ENCODE measurements at places on chromosomes 4 and X.

- DNase-seq: no peak
Measured at GRCh38 chr4:23355258-23355657, 534.6 kb downstream of the PPARGC1A start.

DNA sequence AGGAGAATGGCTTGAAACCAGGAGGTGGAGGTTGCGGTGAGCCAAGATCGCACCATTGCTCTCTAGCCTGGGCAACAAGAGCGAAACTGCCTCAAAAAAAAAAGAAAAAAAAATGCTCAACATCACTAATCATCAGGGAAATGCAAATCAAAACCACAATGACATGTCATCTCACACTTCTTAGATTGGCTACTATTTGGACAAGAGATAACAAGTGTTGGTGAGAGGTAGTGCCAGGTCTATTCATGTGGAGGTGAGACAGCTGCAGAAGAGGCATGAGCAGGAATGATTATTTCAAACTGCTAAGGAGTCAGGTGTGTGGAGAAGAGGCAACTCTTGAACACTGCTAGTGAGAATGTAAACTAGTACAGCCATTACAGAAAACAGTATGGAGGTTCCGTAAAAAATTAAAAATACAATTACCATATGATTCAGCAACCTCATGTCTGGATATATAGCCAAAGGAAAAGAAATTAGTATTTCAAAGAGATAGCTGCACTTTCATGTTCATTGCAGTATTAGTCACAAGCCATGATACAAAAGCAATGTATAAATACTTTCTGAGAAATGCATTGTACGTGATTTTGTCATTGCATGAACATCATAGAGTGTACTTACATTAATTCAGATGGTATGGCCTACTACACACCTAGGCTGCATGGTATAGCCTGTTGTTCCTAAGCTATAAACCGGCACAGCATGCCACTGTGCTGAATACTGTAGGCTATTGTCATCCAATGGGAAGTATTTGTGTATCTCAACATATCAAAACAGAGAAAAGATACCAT is 75.3 kb downstream of the TMEM144 start:
- no peak for DNase-seq

DNA sequence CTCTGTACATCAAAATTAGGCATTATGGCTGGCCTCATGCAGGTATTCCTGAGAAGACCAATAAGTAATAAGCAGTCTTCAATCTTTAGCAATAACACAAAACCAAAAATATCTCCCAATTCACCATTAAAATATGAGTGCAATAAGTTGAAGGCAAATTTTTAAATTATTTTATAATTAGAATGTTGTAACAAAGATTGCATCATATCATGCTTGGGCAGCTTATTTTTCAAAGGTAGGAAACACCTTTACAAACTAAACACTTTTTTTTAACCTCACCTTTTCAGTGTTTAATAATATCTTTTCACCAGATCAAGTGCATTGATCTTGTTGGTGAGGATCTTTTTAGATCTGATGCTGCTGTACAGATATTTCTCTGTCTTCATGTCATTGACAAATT is 592.9 kb upstream of the PITX2 start:
- no peak for DNase-seq

DNA sequence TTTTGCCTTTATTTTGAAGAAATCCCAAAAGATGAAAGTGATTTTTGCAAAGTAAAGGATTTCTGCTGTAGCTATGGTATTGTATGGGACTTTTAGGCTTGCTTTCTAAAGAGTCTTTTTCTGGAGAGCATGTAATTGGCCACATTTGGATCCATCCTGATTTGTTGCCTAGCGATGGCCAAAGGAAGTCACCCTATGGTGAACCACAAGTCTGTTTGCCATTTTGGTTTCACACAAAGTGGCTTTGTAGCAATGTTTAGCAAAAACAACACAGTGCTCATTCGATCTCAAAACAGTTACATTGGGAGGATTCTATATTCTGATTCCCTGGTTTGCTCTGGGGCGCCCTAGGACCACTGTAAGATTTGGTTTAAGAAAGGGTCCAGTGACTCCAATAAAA is 44.1 kb upstream of the INTS6L start:
- DNase-seq: no peak

GRCh38 chr4:10877076-10877475 is 192.5 kb upstream of the CLNK start:
- DNase-seq: no peak

- peak; percentile 19 for DNase-seq
Measured at GRCh38 chrX:47991263-47992094, 12.3 kb downstream of the ZNF182 start.

DNA sequence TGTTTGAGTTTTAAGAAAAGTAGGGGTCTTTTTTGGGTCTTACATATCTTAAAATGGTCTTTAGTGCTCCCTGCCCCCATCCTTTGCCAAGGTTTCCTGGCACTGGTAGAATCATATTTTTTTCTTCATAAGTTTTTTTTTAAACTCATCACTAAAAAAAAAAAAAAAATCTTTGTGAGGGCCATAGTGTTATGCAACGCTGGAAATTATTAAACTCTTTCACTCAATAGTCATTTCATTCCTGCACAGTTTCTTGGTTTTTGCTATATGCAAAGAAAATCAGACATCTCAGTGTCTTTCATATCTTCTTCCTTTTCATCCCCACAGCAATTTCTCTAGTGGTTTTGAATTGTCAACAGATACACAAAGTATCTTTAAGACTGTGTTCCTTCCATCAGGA is 95.6 kb downstream of the TMA16 start:
- no peak for DNase-seq

- DNase-seq: no peak
Measured at GRCh38 chr4:26766141-26766540, 94.5 kb upstream of the STIM2 start.

GRCh38 chr4:145047151-145047550 is 50.8 kb downstream of the ANAPC10 start:
- no peak for DNase-seq

DNA sequence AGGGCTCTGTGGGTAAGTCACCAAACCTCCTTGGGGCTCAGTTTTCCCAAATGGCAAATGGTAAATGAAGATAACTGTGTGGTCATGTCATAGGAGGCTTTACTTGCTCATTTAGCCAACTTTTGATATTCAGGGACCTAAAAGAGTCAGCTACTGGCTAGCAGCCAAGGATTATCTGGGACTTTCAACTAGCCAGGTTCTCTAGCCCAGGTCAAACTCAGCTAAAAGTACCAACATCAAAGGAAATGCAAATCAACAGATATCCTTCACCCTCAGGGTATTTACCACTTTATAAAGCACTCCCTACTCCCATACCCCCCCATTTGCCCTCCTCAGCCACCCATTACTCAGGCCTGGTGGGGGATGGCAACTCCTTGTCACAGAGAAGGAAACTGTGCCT is 7.5 kb downstream of the AMER1 start:
- no peak for DNase-seq

- DNase-seq: no peak
Measured at GRCh38 chr4:95249426-95250021, 299.2 kb downstream of the UNC5C start.

DNA sequence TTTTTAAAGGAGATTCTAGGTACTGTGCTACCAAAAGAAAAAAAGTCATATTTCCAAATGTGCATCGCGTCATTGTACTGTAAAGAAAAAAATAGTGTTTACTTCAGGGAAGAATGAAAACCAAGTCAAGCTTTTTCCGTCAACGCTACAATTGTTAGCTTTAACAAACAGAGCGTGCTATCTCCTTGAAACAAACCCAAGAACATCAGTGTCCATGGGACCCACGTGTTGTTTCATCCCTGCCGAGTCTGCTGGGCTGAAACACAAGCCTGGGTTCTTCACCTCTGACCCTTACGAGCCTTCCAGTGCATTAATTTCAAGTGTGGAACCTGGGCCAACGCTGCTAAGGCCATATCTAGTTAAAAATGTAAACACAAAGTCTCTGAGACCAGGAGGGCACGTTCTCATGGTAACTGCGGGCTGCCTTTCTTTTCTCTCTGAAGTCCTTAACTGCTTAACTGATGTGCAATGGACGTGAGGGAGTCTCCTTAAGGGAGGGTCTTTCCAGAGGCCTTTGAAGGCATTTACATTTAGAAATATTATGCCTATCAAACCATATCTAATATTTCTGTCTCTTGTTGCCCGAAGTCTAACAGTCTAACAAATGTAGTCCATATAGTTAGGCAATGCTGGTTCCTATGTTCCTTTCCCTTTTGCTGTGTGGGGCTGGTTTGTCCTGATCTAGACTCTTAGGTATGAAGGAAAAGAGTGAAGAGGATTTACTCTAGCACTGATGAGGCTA is 36.3 kb downstream of the ING2 start:
- no peak for DNase-seq

DNA sequence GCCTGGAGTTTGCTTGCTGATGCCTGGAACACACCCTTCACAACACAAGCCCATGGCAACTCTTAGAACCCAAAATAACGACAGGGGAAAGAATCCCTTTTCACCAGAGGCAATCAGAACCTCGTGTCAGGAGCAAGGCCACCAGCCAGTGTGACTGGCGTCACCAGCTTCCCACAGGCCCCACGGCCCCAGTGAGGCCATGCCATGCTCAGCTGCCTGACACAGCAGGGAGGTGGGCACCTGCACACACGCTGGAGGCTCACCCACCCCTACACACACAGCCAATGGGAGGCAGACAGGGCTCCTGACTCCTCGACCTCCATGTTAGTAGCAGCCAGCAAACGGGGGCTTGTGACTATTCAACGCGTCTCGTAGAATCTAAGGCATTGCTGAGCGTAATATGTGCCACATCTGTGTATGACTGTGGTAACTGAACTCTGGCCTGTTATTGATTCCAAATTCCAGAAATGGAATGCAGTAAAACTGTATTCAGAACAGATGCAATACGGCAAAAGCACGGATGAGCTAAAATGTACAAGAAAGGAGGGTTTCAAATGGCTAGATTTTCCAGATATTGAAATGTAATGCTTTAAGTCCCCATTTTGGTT is 28.5 kb downstream of the RNF212 start:
- no peak for DNase-seq

- no peak for DNase-seq
Measured at GRCh38 chr4:89294573-89295269, 12.9 kb downstream of the GPRIN3 start.

DNA sequence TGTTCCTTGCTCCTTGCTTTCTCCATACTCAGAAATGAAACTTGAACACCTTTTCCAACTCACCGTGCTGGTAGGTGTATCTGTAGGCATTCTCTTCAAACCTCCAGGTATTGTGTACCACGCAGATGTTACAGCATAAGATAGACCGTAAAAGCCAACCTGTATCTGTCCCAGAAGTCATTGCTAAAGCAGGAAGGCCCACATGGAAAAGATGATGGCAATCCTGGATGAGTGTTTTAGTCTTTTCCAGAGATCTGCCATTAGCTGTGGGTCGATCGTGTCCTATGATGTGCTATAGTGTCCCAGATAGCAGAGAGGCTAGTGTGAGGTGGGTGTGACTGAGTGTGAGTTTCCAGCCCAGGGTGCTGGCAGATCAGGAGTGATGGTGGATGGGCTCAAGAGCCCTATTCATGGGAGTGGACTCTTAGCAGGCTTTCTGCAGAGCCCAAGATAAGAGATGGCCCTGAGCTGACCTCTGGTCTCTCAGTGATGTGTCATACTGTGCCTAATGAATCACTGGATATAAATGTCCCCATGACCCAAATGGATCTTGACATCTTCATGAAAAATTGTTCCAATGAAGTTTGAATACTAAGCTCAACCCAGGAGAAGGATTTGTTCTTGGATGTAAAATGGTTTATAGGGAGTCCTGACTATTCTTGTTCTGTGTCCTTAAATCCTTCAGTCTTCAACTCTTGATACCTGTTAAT is 69.1 kb upstream of the WDR1 start:
- DNase-seq: no peak

- no peak for DNase-seq
Measured at GRCh38 chr4:35238793-35239192, 1005.5 kb downstream of the ARAP2 start.

- peak; percentile 74 for DNase-seq
Measured at GRCh38 chrX:107205770-107206696, at the start of the genes DNAAF6 and NUP62CL. Gene DNAAF6 (plus strand): TSS chrX:107206611. CDS start chrX:107212876, 6,265 bp downstream. Gene NUP62CL (minus strand): TSS chrX:107206433. CDS start chrX:107175146, 31,287 bp downstream.

DNA sequence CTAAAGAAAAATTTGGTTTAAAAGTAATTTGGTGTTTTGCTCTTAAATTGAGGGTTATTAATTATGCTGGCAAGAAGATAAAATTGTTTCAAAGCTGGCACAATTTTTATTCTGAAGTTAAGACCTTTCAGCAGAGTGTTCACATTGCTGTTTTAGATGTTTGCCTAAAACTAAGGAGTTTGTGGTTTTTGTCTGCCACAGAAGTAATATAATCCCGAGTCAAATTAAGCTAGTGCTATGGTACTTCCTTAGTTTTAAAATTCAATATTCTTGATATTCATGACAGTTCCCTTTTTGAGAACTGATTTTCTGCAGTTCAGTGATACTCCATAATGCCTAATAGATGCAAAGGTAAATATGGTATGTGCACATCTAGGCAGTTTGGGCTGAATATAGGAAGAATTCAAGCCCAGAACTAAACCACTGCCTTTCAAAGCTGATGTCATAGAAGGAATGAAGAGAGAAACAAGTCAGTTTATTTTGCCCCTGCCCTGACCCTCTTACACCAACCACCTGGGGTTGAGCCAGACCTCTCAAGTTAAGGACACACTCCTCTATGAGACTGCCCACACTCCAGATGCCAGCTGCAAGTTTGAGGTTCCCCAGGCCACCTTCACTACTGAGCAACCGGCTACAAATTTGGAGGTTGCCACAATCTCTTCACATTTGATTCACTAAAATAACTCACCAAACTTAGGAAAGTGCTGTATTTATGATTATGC is 32.1 kb upstream of the VEGFC start:
- no peak for DNase-seq

DNA sequence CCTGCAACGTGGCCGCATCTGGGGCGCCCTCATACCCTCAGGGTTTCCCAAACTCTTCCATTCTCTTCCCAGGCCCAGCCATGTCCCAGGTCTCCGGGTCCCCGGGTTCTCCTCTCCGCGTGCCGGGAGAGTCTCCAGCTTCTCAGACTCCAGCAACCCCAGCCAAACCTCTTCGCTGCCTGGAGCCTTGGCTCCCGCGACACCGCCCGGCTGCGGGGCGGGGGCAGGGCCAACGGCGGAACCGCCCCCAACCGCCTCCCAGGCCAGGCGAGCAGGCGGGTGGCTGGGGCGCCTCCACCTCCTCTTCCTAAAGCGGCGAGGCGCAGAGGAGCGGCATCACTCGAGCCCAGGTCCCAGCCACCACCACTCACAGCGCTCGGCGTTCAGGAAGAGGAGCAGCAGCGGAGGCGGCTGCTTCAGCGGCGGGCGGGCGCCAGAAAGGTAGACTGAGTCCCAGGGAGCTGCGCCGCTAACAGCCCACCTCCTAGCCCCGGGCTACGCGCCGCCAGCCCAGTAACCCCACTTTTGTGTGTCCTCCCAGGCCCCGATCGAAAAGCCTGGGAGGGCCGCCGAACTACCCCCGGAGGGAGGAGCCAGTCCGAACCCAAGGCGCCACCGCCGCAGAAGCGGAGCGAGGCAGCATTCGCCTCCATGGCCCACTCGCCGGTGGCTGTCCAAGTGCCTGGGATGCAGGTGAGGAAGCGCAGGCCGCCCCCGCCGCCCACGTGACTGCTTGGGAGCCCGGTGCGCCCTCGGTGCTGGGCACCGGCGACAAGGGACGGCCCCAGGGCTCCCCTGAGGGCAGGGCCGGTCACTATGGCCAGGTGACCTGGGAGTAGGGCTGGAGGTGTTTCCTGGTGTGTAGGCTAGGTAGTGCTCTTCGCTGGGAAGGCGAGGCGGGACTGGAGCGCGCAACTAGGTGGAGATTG is at the start of gene STK26:
STK26 (plus strand) TSS at position 336 of the 929 bp plus-strand sequence; CDS start at position 652, 316 bp downstream.
- DNase-seq: peak; percentile 81

GRCh38 chr4:85409251-85409650 is 65.7 kb upstream of the ARHGAP24 start:
- no peak for DNase-seq
